ENCODE measurements at places on chromosomes 3 and 15.
A peak's percentile ranks its signal among the peaks of the same experiment; 100 is the strongest.

- DNase-seq: no peak
Measured at GRCh38 chr3:94117729-94118128, 54.9 kb downstream of the NSUN3 start.

GRCh38 chr15:25172691-25173090, 217.9 kb downstream of the SNRPN start:
- DNase-seq: no peak

DNA sequence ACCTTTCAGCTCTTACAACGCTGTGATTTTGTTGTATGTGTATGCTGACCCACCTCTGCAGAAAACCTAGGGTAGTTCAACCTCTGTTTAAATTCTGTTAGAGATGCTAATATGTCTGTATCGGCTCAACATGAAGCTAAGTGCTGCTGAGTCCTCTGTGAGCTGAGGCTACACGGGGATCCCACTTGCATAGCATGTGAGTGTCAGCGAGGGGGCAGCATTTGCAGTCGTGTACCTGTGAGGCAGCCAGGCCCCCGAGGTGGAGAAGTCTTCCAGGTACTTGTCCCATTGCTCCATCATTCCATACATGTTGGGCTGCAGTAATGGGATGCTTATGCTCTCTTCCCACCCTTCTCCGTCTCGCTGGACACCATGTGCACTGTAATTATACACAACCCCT, 3.7 kb downstream of the MKRN2OS start:
- DNase-seq: no peak

DNA sequence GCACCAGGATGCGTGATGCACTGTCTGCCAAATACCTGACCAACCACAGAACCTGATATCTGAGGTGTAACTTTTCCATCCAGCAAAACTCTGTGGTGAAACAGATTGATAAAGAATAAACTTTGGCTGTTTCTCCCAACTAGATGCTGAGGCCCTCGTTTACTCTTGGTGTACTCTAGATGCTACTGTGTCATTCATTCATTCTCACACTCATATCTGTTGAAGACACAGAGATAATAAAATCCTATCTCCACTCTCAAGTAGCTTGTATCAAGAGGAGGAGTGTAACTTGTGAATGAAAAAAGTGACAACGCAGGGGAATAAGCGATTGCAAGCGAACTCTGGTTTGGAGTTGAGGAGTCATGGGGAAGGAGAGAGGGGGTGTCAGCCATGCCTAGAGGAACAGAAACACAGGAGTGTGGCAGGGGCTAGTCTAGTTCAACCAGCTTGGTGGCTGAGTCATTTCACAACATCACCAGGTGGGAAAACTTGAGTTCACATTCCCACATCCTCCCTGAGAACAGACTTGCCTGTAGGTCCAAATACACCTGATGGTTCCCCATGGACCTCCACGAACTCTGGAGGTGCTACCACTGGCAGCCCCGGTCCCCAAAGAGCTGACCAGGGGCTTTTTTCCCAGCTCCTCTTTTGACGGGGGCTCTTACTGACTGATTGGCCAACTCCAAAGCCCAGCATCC, 73.3 kb upstream of the SNRK start:
- DNase-seq: no peak

DNA sequence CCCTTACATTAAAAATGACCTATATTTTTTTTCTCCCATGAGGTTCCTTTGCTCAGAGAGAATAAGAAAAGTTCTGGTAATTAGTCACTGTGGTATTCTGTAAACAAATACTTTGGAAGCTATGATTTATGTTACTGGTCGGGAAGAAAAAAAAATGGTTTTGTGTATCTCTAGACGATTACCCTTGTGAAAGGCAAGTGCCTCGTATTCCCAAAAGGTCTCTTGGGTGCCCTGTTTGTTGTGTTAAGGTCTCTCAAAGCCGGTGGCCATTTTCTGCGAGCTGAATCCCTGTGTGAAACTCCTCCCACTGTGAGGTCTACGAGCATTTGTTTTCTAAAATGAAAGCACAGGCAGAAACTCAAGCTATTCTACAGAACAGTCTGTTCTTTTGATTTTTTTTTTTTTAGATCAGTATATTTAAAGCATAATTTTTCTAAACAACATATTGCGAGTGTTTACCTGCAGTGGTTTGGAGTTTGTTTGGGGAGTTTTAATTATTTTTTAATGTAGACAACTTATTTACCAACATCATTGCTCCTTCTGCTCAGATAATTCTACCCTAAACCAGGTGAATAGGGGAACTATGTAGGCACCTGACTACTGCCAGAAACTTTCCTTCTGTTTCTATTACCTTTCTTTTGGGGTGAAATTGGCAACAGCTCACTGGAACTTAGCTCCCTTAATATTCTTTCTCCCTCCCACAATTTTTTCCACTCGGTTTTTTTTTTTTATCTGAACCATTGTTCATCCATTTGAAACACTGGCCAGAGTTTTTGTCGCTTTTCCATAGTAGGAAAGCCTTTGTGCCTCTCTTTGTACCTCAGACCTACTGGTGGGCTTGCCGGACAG, 44.0 kb downstream of the ZBTB38 start:
- peak; percentile 58 for DNase-seq

DNA sequence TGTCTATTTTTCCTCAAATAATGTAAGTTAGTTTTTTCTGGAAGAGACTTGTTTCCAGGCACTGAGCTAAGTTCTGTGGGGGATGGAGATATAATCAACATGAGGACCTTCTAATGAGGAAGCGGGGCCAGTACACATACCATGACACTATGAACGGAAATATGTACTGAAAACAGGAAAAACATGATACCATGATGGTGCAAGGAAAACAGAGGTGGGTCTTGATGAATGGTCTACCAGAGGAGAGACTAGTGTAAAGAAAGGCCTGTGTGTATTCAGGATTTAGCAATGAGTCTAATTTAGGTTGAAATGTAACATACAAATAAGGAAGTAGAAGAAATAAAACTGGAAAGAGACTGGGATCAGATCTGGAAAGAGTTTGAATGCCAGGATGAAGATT, 38.9 kb upstream of the TPRG1 start:
- no peak for DNase-seq

DNA sequence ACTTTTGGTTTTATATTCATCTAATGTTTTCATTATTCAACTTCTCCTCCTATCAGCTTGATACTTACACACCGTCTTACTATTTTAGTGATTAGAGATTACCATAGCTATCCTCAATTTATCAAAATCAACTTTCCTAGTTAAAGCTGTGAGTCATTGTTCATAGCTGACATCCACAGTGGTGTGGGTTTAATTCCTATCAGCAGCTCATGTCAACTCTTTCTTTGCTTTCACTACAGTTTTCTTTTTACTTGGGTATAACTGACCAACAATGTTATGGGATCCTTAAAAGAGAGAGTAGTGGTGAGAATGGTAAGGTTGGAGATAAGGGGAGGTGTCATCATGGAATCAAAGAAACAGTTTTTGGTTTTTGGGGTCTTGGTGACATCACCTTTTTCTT, 112.7 kb downstream of the NFKBIZ start:
- no peak for DNase-seq

DNA sequence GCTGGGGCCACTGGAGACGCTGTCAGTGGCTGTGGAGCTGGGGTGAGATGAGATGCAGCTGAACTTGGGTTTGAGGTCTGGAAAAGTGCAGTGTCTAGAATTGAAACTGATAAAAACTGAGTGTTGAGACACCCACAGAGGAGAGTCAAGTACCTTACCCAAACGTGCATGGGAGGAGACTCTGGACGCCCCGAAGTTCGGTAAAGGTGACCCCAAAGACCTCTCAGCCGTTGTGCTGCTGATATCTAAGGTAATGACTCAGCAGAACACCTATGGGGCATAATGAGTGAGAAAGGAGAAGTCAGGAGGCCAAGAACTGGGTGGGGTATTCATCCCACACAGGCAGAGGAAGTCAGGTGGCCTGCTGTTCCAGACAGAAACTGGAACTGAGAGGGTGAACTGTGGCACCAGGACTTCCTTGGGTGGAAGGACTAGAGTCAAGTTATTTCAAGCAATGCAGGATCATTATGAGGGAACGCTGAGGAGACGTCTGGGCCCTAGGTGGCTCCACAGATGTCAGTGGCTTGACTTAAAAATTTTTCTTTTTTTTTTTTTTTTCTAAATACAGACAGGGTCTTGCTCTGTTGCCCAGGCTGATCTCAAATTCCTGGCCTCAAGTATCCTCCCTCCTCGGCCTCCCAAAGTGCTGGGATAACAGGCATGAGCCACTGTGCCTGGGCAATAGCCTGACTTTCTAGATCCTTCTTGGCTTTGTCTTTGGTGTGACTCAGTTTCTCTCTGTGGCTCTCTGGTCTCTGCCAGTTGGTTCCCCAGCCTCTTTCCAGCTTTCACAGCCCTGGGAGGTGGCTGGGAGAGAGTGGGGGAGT, 67.6 kb upstream of the GCNT3 start:
- no peak for DNase-seq

DNA sequence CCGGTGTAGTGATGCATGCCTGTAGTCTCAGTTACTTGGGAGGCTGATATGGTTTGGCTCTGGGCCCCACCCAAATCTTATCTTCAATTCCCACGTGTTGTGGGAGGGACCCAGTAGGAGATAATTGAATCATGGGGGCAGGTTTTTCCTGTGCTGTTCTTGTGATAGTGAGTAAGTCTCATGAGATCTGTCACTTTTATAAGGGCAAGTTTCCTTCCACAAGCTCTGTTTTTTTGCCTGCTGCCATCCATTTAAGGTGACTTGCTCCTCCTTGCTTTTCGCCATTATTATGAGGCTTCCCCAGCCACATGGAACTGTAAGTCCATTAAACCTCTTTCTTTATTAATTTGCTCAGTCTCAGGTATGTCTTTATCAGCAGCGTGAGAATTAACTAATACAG, 566.7 kb upstream of the NECTIN3 start:
- no peak for DNase-seq

- no peak for DNase-seq
Measured at GRCh38 chr3:104536715-104537114, 830.0 kb upstream of the ALCAM start.

DNA sequence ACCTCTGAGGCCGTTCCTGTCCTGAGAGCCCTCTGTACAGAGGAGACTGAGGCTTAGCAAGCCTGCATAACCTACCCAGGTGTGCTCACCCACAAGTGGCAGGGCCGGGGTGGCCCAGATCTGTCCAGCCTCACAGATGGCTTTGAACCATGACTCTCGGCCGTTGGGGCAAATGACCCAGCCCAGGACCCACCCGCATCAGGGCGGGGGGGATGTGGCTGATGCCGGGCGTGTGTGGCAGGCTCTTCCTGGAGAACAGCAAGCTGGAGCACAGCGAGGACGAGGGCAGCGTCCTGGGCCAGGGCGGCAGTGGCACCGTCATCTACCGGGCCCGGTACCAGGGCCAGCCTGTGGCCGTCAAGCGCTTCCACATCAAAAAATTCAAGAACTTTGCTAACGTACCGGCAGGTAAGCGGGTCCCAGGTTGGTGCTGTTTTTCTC, 133.5 kb downstream of the LRRK1 start:
- no peak for DNase-seq

DNA sequence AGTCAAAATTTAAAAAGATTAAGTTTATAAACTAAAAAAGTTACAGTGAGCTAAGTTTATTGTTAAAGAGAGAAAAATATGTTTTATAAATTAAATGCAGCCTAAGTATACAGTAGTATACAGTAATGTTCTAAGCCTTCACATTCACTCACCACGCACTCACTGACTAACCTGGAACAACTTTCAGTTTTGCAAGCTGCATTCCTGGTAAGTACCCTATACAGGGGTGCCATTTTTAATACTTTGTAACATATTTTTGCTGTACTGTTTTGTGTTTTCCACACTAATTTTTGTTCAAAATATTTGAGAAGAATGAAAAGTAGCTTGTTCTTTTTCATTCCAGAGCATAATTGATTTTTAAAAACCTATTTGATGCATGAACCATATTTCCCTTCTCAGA, 524.9 kb downstream of the RBMS3 start:
- peak; percentile 18 for DNase-seq

- DNase-seq: no peak
Measured at GRCh38 chr15:58666957-58667356, 82.5 kb downstream of the ADAM10 start.

- no peak for DNase-seq
Measured at GRCh38 chr3:11969986-11970385, 34.2 kb upstream of the SYN2 start.

DNA sequence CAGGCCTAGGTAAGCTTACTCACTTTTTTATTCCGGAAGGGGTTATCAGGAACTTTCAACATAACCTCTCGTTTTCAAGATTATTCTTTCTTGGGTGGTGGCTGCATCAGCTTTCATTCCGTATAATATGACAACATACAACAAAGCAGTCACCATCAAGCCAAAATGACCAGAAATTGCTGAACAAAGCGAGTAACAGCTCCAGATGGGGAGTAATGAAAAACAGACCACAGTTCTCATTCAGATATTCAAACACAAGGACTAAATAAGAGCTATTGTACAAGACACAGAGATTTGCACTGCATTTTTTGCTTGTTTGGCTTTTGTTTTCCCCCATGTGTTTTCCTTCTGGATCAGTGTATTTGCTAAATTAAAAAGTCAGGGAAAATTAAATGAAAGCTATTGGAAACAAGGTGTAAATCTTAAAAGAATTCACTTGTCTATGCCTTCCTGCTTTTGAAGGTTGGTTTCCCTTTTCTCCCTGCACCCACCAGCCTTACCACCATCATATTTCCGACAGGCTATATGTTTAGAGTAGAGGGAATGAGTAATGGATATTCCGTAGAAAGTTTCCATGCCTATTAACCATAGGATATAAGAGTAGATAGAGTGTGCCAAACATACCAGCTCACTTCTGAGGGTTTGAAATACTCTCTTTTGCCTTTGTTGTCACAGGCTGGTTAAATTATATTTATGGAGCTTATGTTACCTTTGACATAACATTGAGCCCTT, 213.6 kb downstream of the RBMS3 start:
- DNase-seq: no peak

DNA sequence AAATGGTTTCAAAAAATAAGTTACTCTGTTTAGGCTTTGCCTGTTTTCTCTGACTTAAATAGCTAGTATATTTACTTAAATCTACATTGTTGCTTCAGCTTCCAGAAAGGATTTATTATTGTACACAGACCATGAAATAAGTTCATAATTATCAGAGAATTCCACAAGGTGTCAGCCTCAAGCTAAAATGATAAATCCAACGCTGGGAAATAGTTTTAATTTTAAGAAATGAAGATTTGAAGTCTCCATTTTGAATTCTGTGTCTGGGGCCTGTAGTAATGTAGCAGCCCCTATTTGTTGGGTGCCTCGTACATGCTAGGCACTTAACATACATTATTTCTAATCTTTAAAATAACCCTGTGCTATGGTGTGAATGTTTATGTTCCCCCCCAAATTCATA, 92.6 kb upstream of the KCNMB2 start:
- DNase-seq: peak; percentile 38

DNA sequence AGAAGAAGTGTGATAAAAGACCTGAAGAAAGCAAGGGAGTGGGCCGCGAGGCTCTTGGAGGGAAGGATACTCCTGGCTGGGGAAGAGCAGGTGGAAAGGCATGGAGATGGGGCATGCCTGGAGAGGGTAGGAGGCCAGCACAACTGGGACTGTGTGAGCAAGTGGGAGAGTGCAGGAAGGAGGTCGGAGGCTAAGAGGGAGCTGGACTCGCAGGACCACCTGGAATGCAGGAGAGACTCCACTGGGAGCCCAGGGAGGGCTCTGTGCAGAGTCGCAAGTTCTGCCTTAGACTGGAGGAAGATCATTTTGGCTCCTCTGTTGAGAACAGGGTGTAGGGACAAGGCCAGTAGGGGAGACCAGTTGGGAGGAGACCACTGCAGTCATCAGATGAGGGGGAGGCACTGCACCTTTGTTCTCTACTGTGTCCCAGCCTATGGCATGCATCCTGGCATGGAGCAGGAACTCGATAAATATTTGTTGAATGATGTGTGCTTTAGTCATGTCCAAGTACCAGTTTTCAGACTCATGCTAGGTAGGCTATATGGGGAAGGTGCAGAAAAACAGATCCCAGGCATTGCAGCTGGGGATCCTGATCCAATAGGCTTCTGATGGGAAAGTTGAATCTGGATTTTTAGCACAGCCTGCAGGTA, 13.7 kb downstream of the FAM107A start:
- peak; percentile 35 for DNase-seq

All from kidney glomerular epithelial cell (primary cell).